CD4-positive, alpha-beta T cell (primary cell): ENCODE measurements at places on chromosomes 7 and 10. TPM values are rescaled to one million over a fixed set of nuclear protein-coding genes. Genes with fewer than 3 reads are reported as not detected.

Gene CFAP43
- total RNA-seq, result not detected

Gene MPP7
- 32.5 TPM for total RNA-seq

Gene TBC1D12
- total RNA-seq, result 0.42 TPM

Gene OR6V1
- not detected for total RNA-seq

Gene DUS4L
- 14.4 TPM for total RNA-seq

DNA sequence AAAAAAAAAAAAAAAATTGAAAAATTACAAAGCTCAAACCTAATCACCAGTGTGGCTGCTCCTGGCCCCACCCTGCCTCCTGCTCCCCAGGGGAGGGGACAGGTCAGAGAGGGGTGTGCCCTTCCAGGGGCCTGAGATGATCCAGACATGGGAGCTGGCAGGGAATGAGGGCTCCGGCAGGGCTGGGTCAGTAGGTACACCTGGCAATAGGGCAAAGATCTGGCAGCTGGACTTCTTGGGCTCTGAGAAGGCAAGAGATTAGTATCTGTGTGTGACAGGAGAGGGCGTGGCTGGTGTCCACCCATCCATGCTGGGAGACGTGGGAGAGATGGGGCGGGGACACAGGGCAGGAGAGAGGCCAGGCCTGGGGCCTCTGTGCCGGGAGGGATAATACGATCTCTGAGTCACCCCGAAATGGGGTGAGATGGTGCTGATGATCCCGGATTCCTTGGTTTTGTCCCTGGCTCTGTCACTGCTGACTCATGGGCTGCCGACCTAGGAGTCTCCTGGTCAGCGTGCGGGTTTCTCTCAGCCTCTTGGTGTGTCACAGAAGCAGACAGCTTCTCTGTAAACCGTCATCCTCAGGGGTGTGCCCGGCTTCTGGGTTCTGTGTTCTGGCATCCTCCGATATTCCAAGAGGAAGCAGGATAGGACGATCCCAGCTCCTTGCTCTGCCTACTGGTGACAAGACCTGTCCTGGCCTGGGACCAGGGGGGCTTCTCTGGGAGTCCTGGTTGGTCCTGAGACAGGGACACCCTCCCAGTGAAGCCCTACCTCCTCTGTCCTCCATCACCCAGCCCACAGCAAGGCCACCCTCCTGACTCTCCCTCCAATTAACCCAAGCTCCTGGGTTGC is 8.2 kb upstream of the CLDN4 start:
- DNase-seq, result no peak

- DNase-seq, result no peak
Observed at GRCh38 chr7:108086962-108087361, 43.2 kb downstream of the LAMB4 start.

DNA sequence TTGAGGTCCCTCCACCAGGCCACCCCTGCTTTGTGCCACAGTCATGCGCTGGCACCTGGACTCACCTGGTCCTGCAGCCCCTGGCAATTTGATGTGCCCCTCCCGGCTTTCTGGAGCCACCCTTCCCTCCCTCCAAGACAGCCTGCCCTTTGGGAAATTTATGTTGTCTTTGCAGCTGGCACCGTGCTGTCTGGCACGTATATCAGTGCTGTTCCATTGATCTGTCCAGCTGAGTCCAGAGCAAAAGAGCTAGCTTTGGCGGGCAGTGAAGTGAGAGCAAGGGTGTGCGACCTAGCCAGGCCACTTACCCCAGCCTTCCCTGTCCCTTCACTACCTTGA is 5.7 kb downstream of the RARRES2 start:
- no peak for DNase-seq

DNA sequence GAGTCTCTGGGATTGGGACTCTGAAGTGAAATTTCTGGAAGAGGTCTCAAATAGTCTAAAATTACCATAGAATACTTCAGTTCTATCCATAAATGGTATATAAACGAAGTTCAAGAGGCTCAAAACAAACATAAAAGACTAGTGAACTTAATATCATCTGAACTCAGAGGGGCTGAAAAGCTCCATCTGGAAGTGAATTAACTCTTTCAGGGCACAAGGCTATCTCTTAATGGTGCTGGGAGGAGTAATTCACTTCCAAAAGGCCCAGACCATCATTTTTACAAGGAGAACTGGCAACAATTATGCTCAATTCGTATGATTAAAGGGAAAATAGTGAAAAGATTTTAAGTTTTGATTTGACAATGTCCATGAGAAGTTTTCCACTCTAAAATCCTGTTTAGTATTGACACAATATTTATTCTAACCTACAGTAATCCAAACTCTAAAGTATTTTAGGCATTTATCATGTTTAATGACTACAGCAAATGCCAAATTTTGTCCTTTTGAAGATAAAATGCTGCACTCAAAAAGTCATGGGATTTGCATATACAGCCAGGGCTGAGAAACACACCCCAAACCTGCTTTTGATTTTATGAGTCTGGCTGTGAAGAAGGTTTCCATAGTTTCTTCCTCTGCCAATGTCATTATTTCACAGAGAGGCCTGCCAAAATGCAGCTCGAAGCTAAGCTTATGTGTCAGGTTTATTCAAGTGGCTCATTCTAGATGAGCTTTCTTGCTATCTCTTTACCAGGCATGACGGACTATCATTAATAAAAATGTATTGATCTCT is 143.9 kb downstream of the HIBADH start:
- DNase-seq, result no peak

DNA sequence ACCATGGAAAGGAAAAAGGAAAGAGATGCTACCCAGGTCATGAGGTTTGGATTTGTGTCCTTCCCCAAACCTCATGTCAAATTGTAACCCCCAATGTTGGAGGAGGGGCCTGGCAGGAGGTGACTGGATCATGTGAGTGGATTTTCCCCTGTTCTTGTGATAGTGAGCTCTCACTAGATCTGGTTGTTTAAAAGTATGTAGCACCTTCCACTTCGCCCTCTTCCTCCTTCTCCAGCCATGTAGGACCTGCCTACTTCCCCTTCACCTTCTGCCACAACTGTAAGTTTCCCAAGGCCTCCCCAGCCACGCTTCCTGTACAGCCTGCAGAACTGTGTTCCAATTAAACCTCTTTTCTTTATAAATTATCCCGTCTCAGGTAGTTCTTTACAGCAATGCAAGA is 113.9 kb downstream of the FAM107B start:
- DNase-seq, result no peak

- DNase-seq, result no peak
Observed at GRCh38 chr7:112420236-112420861, 29.9 kb upstream of the IFRD1 start.

- no peak for DNase-seq
Observed at GRCh38 chr10:115022733-115023132, 70.4 kb upstream of the ATRNL1 start.

DNA sequence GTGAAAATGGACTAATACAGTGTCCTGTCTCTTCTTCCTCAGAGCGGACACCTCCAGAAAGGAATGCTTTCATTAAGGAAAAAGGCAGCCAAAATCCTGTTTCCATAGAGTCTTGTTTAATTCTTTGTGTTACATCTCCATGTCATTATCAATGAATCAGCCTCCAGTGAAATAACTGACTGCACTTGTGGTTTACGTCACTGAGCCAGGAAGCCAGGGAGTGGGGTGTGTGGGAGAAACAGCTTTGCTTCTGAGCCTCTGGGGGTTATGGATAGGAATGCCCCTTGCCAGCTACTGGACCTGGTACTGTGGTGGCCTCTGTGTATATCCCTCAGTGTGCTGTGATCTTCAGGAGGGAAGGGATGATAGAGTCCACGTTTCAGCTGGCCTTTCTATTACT is 416.8 kb downstream of the GALNT17 start:
- DNase-seq, result no peak

- DNase-seq, result no peak
Observed at GRCh38 chr10:45441239-45442190, 67.5 kb downstream of the ALOX5 start.

GRCh38 chr7:101557978-101558741 is 70.9 kb downstream of the MYL10 start:
- no peak for DNase-seq

- DNase-seq, result peak; percentile 37
Observed at GRCh38 chr7:55365205-55365674, at the start of gene LANCL2. TSS of gene LANCL2 (plus strand) at chr7:55365337. CDS start at chr7:55366026, 689 bp downstream.

DNA sequence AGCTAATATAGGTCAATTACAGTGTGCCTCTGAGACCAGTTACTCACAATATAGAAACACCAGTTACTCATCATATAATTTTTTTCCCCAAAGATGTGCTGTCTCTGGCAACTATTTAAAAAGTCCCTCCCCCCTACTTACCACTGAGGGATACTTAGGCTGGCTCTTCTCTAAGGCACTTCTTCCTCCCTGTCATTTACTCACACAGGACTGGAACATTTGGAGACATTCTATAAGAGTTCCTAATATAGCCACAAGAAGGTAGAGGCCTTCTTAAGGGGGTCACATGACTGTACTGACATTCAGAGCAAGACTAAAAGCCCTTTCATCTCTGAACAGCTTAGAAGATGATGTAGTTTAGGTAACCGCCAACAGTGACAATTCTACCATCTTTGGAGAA is 44.4 kb upstream of the SLIT1 start:
- no peak for DNase-seq

DNA sequence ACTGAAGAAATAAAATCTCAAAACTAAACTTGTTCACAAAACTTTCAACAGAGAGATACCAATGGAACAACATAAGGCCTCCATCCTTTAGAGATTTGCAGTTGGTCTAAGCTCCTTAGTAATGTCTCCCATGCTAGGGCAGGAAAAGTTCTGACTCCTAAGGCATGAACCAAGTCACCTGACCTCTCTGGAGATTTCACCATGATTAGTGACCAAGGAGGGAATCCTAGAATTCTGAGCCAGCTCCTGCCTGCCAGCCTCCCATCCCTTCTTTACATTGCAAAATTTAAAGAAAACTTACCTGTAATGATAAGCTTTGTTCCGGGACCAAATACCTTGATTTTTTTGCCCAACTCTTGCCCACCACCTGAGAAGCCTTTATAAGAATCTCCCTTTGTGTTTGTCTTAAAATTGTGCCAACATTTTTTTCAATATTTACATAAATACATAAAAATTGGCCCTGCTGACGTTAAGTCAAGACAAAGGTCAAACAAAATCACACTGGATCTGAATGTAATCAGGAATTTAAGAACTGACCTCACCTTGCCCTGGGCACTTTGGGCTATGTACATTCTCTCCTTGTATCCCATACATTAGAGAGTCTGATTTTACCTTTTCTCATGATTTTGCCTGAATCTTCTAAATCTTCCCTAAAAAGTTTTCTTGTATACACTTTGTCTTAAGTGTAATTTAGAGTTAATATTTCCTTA is at the start of gene TARP:
TARP (minus strand) TSS at position 351 of the 710 bp plus-strand sequence.
- DNase-seq, result no peak

- DNase-seq, result no peak
Observed at GRCh38 chr10:75404815-75405597, 3.4 kb upstream of the ZNF503 start.

DNA sequence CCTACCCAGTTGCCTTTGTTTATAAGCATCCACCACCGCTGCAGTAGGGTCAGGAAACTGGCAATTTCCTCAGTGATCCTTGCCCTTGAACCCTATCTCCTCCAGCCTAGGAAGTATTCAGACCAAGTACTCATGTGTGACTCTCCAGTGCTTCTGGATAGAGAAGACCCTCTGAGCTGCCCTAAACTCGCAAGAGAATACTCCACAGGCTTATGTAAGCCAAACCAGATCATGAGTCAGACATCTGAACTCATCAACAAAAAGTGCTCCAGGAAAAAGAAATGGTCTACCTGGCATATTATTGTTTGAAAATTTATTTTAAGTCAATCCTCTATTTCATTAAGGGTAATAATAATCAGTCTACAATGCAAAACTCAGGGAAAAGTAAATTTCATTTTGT is 101.3 kb downstream of the KAT6B start:
- no peak for DNase-seq

- DNase-seq, result no peak
Observed at GRCh38 chr10:65235846-65236245, 1690.0 kb upstream of the LRRTM3 start.

- DNase-seq, result no peak
Observed at GRCh38 chr10:48302515-48303476, 3.7 kb upstream of the MAPK8 start.

DNA sequence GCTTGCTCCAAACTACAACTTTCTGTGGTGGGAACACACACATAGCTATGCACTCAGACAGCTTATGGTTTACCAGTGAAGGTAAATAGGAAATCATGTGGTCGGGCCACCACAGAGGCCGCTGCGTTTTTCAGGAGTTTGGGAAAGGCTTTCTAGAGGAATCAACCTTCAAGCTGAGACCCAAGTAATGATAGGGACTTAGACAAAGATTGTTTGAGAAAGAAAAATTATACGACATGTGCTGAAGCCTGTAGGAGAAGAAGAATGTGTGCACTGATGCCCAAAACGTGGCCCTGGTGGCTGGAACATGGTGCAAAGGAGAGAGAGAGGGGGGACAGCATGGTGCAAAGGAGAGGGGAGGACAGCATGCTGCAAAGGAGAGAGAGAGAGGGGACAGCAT is 61.2 kb upstream of the VIPR2 start:
- DNase-seq, result no peak

- no peak for DNase-seq
Observed at GRCh38 chr7:68512466-68512865, 1085.8 kb upstream of the AUTS2 start.

DNA sequence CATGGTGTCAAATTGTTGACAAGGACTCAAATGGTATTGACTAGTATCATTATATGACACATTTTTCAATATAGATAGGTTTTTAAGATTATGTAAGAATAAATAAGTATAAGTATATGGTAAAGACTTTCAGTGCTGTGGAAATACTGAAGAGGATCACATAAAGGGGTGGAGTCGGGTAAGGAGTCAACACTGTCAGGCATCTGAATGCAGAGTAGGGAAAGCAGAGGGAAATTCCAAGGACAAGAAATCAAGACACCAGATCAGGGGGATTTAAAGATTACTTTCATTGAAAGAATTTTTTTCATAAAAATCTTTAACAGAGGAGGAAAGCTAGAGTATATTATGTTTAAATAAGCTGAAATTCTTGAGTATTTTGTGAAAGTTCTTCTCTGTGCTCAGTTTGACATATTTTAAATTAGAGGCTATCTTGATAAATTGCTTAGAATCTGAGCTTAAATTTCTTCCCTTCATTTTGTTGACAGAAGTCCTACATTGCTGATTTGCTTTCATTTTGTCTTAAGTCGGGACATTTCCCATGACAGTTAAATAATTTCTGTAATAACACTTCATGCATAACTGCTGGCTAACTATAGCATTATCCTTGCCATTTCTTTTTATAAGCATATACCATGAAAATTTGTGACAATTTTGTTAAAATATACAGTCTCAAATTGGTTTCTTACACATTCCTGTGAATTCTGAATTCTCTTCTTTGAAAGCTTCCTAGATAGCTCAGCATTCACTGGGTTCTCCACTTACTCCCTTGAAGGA is 244.3 kb downstream of the PRKG1 start:
- no peak for DNase-seq

- no peak for DNase-seq
Observed at GRCh38 chr7:124074007-124074406, 41.1 kb upstream of the TMEM229A start.

- no peak for DNase-seq
Observed at GRCh38 chr10:117942226-117942625, 104.5 kb downstream of the RAB11FIP2 start.

- DNase-seq, result no peak
Observed at GRCh38 chr7:150620617-150621371, 11.4 kb downstream of the GIMAP6 start.

- DNase-seq, result no peak
Observed at GRCh38 chr7:45099891-45100760, 11.4 kb upstream of the NACAD start.
